ENCODE measurements at places on chromosomes 5 and 9.
A peak's percentile ranks its signal among the peaks of the same experiment; 100 is the strongest.

DNA sequence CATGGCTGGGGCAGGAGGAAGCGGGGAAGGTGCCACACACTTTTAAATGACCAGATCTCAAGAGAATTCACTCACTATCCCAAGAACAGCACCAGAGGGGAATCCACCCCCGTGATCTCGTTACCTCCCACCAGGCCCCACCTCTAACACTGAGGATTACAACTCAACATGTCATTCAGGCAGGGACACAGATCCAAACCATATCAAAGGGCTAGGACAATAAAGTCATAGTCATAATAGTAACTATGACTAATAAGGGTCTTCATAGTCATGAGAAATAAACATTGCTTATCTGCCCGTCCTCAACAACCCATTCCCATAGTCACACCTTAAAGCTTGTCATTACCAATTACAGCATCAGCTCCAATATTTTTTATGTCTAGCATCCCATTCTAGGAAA lies 65.3 kb upstream of the SMC2 start:
- DNase-seq = no peak

- no peak for DNase-seq
Observed at GRCh38 chr9:121670431-121670830, 19.0 kb downstream of the DAB2IP start.

- no peak for DNase-seq
Observed at GRCh38 chr5:74916831-74917710, 50.9 kb upstream of the FAM169A start.

GRCh38 chr9:89862316-89862715 lies 257.5 kb downstream of the GADD45G start:
- no peak for DNase-seq

GRCh38 chr9:98778711-98779530 lies 17.4 kb downstream of the ANKS6 start:
- DNase-seq = no peak

DNA sequence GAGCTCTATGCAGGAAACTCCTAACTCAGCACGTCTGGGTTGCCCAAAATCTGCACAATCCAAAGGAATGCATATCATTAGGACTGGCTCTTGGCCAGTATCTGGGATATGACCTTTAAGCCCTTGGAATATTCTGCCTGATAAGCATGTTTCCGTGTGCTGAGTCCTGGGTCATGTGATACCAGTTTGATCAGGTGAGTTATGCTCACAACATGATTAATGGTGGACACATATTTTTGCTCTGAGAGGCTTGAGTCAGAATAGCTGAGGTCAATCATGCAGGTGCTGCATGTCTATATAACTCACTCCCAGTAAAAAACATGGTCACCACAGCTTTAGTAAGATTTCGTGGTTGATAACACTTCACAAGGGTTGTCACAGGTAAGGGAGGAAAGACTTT lies 408.8 kb downstream of the YTHDC2 start:
- no peak for DNase-seq

DNA sequence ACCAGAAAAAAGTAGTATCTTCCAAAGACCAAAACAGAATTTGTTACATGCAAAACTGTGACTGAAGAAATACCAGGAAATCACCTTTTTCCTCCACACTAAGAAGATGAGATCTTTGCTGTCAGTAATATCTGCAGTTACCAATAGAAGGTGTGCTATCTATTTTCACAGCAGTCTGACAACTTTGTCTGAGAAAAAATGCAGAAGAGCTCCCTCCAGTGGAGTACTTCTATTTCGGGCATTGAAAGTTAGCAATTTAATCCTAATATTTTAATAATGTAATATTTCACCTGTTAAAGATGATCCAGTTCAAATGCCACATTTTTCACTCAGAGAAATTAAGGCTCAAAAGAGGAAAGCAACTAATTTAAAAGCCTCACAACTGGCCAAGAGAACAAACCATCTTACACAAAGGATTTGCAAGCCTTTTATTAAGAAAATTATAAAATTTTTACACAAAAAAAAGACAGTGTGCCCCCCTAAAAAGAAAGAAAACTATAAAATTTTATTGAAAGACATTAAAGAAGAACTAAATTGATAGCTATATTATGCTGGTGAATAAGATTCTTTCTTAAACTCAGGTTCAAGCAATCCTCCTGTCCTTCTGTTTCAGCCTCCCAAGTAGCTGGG lies 50.6 kb downstream of the DEPDC1B start:
- DNase-seq = peak; percentile 10

GRCh38 chr9:124197177-124198095 lies 60.3 kb upstream of the NEK6 start:
- no peak for DNase-seq

- DNase-seq = no peak
Observed at GRCh38 chr9:107465467-107466451, 23.8 kb downstream of the KLF4 start.

- no peak for DNase-seq
Observed at GRCh38 chr9:72855321-72855720, 97.5 kb downstream of the ALDH1A1 start.

DNA sequence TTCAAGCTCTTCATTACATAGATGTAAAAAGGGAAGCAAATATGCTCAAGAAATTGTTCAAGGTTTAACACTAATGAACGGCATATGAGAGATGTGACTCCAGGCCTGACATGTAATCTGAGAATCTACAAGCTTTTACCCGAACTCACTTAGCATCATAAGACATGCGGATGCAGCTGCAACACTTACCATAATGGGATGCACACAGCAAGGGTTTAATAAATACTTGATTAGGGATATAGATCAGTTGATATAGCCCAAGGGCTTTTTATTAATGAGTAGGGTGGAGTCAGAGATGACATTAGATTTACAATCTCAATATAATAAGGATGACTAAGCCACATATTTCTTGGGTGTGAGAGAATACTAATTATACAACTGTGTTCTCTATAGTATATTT lies 2215.5 kb downstream of the MAT2B start:
- DNase-seq = no peak

- no peak for DNase-seq
Observed at GRCh38 chr5:126143622-126144021, 279.6 kb upstream of the GRAMD2B start.

DNA sequence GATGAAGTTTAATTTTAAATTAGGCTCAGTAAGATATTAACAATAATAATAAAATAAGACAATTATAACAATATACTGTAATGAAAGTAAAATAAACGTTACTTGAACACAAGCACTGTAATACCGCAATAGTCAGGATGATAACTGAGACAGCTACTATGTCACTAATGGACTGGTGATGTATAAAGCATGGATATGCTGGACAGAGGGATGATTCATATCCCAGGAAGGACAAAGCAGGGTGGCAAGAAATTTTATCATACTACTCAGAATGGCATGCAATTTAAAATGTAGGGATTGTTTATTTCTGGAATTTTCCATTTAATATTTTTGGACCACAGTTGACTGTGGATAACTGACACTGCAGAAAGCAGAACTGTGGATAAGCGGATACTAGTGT lies 196.9 kb downstream of the VPS13A start:
- DNase-seq = no peak

DNA sequence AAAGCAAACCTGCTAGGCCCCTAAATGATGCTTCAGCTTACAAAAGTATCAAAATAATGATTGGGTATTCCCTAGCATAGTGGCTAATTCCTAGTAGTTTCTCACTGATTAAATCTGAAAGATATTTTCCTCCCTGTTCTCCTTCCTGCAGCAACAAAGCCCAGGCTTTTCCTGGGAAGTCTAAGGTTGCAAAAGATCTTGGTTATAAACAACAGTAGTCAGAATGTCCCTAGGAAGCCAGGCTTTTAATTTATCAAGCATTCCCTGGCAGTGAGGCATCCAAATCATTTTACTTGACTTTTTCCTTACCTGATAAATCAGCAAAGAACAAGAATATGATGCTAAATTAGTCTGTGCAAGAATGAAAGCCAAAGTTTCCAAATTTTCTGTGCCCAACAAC lies 272.0 kb downstream of the PDE4D start:
- no peak for DNase-seq

DNA sequence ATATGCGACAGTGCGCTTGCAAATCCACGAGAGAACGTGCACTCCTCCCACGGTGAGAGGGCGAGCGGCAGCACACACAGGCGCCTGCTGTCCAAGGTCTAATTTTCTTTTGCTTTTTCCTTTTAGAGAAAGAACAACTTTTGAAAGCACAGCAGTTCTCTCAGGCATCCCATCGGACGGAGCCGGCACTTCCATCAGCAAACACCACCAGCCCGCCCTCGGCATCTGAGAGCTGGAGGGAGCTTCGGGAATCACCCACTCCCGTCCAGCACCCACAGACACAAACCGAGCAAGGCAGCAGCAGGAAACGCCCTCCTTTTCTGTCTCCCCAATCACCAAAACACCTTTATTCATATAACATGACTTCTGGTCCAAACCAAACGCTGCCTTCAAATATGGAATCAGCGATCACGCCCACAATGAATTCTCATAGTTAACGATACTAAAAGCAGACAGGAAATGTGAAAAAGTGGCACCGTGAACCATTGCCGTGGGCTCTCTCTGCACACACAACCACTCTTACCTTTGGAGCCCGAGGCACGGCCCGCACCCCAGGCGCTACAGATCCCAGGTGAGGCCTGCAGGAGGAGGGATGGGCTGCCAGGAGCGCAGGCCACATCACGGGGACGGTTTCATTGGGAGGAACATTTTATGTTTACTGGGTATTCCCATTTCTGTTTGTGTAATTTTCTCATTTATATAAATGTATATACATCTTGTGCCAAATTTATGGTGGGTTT lies 14.2 kb downstream of the LPCAT1 start:
- DNase-seq = no peak

- no peak for DNase-seq
Observed at GRCh38 chr9:128706671-128707381, 4.5 kb downstream of the PKN3 start.

GRCh38 chr5:17966640-17967402 lies 332.6 kb downstream of the TAF11L14 start:
- DNase-seq = no peak

DNA sequence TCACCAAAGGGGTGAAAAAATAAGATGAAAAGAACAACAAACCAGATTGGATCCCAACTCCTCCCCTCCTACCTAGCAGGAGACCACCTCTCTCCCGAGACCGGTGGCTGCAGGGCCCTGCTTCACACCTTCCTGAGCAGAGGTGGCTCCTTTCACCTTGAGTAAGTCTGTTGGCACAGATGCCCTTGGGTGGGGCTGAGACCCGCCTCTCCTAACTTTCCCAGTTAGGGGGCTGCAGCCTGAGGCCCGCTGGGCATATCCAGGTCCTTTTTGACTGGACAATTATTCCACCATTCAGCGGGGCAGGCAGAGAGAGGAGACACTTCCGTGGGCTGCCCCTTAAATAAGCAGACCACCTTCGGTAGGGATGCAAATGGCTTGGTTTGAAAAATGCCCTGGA lies 1.3 kb downstream of the SLC25A48 start:
- no peak for DNase-seq

- DNase-seq = no peak
Observed at GRCh38 chr5:132714456-132715307, 22.7 kb downstream of the KIF3A start.

- DNase-seq = no peak
Observed at GRCh38 chr5:42876375-42876844, 64.7 kb upstream of the SELENOP start.

DNA sequence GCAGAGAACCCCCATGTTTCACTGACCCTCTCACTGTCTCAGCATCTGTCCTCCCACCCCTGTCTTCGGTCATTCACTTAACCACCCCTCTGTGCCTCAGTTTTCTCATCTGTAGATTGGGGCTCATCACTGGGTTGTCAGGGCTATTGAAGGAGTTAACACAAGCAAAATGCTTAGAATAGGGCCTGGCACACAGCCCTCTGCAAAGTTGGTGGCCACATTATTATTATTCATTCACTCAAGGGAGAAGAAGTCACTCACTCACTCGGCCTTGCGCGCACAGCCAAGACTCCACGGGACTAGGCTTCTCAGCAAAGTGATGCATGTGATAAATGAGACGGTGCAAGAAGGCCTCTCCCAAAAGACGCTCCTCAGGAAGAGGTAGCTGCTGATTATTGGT lies 8.0 kb downstream of the PDGFRB start:
- no peak for DNase-seq

- DNase-seq = no peak
Observed at GRCh38 chr9:107375651-107376369, 92.7 kb downstream of the RAD23B start.

DNA sequence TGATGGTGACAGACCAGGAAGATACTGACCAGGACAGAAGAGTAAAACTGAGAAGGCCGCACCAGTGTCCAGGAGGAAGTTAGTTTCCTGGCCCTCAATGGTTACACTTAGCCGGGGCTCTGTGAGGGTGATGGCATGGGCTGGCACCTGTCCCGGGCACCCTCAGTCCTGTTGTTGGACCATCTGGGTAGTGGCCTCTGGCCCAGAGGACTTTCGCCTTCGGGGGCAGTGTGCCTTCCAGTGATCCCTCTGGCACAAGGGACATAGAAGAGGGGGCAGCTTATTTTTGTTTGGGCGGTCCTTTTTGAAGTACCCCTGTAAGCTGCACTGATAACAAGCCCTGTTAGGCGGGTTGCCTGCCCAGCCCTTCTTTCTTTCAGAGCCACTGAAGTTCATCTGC lies 1108.6 kb downstream of the TAF11L14 start:
- DNase-seq = no peak

- DNase-seq = no peak
Observed at GRCh38 chr5:133694181-133694831, 82.0 kb upstream of the FSTL4 start.

GRCh38 chr5:142808878-142809598 lies 38.9 kb downstream of the ARHGAP26 start:
- no peak for DNase-seq

DNA sequence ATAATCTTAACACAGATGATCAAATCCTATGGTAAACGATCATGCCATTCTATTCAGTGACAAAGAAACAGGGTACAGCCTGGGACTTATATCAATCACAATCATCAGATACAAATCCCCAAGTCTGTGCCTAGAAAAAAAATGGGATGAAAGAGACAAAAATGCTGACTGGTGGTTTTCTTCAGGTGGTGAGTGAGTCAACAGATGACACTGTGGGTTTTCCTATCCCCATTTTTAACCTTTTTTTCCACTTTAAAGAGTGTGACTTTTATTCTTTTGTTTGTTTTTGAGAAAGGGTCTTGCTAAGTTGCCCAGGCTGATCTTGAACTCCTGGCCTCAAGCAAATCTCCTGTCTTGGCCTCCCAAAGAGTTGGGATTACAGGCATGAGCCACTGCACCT lies 3.2 kb downstream of the CIZ1 start:
- no peak for DNase-seq

DNA sequence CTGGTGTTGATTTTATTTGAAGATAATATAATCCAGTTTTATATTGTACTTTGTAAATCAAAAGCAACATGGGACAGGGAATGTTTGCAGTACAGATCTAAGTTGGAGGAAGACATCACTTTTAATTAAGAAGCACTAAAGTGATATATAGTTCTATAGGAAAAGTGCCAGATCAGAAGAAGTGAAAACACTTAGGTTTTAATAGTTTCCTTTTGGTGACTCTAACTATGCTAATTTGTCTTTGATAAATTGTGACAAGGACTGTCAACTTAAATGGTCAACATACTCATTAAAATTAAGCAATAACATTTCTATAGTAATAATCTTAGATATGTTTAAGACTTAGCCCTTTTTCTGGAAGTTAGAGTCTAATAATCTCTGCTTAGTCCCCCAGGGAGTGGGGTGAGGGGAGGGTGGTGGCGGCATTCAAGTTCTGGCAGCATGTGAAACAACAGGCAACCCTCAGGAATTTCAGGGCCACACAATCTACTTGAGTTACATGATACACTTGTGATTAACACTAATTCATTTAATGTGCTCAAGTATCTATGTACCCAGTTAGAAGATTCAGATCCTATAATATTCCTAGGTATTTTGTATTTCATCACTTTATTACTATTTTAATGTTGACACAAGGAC lies 1026.5 kb downstream of the NR2F1-AS1 start:
- DNase-seq = no peak
